AG04450 (cell line): ENCODE measurements at places on chromosomes 5 and 9.

DNA sequence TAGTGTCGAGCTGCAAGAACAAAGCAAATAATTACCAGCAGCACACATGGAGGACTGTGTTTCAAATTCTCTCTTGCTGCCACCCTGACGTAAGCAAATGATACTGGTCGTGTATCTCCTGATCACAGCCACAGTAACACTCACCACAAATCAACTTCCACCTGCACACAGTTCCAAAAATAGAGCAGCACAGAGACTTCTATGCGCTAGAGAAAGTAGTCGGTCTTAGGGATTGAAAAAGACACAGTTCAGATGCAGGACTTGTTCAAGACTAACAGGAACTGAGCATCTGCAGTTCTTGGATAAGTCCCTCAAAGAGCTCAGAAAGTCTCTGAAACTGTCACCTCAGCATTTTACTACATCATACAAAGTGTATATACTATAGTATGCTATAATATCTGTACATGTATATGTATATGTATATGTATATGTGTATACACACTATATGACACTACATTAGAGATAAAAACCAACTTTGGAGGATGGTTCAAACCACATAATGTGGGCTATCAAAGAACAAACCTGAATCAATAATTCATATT is 279.0 kb downstream of the GLIS3 start:
- no peak for DNase-seq

GRCh38 chr9:899440-900184 is 58.1 kb downstream of the DMRT1 start:
- DNase-seq, result no peak

DNA sequence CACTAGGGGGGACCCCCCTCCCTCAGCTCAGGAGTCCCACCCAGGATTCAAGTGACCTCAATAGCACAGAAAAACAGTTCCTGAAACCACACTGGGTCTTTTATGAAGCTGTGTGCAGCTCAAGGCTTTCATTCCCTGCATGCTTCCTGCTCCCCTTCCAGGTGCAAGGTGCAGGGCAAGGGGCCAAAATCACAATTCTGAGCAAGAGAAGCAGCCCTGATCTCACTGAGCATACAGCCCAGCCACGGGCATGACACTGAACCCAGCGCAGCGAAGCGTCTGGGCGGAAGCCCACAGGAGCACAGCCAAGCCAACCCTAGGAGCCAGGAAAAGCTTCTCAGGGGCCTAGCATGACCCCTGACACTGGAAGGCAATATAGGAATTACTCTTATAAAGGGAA is 62.9 kb downstream of the IRX2 start:
- no peak for DNase-seq

DNA sequence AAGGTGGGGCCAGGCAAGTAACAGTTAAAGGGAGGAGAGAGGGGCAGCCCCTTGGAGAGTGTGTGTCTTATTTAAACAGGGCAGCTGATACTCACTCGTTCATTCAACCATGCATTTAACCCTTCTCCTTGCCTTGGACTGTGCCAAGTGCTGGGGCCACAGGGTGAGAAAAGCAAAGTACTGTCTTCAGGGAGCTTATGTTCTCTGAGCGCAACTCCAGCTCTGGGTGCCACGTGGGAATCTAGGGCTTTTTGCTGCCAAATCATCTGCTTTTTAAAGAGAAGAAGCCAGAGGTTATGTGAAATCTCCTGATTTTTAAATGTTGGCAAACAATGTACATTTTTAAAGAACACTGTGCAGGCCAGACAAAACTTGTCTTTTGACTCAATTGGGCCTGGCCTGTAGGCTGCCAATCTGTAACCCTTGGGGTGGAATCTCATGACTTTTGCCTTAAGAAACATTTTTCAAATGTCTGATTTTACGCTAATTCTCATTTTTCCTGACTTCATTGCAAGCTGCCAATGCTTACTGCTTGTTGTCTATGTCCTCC is 157.8 kb downstream of the NTRK2 start:
- no peak for DNase-seq

- peak; percentile 55 for DNase-seq
Measured at GRCh38 chr9:79809931-79810330, 238.2 kb downstream of the TLE4 start.

DNA sequence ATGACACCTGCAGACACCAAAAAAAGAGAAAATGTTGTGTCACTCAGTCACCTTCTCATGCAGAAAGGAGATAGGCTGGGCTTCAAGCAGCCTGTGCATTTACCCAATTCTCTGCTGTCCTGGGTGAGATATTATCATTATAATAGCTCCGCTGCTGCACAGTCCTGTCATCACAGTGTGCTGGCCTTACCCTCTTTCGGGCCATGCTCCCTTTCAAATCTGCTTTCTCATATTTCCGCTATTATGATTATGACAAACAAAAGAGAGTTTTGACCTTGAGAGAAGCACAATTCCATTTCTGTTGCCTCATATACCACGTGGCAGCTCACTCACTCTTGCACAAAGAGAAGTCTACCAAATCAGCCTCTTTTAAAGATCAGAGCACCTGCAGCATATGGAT is 1350.1 kb upstream of the ACO1 start:
- DNase-seq, result no peak
